Activated naive CD4-positive, alpha-beta T cell treated with anti-CD3 and anti-CD28 coated beads, Interleukin-2, amount 50 U/mL, for 72 hours (primary cell): ENCODE measurements at places on chromosomes 5 and 9.

DNA sequence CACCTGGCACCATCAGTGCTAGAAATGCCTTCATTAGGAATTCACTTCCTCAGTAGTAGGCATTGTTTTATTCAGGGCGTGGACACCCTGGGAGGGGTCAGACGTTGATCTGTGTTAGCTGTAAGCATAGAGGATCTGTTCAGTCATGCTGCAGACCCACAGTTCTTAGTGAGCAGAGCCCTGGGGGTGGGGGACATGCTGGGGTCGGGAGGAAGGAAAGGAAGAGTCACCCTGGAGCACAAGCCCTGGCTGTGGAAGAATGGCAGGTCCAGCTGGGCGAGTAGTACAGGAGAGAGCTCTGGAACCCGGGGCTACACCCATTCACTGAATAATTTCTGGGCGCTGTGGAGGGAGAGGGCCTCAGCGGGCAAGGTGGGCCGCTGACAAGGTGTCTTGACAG lies 172.5 kb downstream of the FSTL4 start:
- DNase-seq: no peak

- DNase-seq: no peak
Observed at GRCh38 chr5:90233476-90233875, 176.1 kb downstream of the CETN3 start.

- DNase-seq: no peak
Observed at GRCh38 chr5:148029131-148029530, 34.6 kb upstream of the SPINK5 start.

GRCh38 chr9:93254806-93255493 lies 71.0 kb downstream of the WNK2 start:
- peak; percentile 33 for DNase-seq
